ENCODE measurements at places on chromosomes 2 and 18. TPM values are rescaled to one million over a fixed set of nuclear protein-coding genes. Genes with fewer than 3 reads are reported as not detected.

The NEU4 gene
- total RNA-seq = 1.1 TPM

The GLI2 gene
- 1.3 TPM for total RNA-seq

The DNAJC5G gene
- total RNA-seq = 0.33 TPM

The PLGLB2 gene
- 2.5 TPM for total RNA-seq

The XDH gene
- 2.6 TPM for total RNA-seq

The NBAS gene
- 57.1 TPM for total RNA-seq

- no peak for DNase-seq
Measured at GRCh38 chr2:171436307-171436706, 2.3 kb downstream of the DCAF17 start.

GRCh38 chr2:8144785-8145184 lies 537.1 kb upstream of the ID2 start:
- no peak for DNase-seq

DNA sequence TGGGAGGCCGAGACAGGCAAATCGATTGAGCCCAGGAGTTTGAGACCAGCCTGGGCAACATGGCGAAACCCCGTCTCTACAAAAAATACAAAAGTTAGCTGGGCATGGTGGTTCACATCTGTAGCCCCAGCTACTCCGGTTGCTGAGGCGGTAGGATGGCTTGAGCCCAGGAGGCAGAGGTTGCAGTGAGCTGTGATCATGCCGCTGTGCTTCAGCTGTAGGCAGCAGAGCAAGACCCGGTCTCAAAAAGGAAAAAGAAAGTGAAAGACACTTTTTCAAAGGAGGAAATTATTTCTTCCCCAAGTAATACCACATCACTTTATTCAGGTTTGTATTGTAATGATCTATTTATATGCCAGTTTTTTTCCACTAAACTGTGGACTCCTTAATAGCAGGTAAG lies 35.7 kb upstream of the TAF4B start:
- DNase-seq = peak; percentile 10

- DNase-seq = no peak
Measured at GRCh38 chr2:20060106-20060505, 8.7 kb upstream of the LAPTM4A start.

GRCh38 chr18:3824101-3824500 lies 374.1 kb downstream of the TGIF1 start:
- no peak for DNase-seq

- no peak for DNase-seq
Measured at GRCh38 chr2:167332358-167332757, 444.1 kb downstream of the XIRP2 start.

GRCh38 chr2:191038741-191039140 lies 24.8 kb upstream of the STAT1 start:
- DNase-seq = peak; percentile 39

DNA sequence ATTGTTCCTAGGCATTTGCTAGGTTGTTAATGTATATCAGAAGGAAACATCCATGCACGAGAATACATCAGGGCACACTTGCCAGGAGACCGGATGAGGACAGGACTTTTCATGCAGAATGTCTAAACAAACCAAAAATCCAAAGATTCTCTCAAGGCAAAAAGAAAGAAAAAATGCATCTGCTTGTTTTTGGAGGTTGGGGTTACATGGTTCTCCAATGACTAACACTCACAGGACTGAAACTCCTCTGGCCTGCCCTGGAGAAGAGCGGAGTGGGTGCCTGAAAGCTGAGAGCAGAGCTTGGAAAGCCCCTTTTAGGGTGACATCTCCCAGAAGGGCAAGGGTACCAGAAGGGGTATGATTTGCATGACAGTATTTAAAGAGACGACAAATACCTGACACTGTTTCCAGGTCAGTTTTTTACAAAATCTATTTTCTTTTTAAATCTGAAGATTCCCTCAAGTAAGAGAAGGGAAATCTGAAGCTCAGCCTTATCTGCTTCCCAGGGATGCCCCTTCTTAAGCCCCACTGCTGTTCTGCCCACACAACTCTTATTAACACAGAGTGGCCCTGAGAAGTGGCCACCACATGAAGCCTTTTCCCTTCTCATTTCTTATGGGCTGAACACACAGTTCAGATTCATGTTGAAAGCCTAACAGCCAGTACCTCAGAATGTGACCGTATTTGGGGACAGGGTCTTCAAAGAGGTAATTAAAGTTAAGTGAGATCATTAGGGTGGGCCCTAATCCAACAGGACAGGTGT lies 216.4 kb downstream of the STK39 start:
- no peak for DNase-seq

GRCh38 chr2:30897539-30897938 lies 90.3 kb upstream of the CAPN13 start:
- DNase-seq = no peak

DNA sequence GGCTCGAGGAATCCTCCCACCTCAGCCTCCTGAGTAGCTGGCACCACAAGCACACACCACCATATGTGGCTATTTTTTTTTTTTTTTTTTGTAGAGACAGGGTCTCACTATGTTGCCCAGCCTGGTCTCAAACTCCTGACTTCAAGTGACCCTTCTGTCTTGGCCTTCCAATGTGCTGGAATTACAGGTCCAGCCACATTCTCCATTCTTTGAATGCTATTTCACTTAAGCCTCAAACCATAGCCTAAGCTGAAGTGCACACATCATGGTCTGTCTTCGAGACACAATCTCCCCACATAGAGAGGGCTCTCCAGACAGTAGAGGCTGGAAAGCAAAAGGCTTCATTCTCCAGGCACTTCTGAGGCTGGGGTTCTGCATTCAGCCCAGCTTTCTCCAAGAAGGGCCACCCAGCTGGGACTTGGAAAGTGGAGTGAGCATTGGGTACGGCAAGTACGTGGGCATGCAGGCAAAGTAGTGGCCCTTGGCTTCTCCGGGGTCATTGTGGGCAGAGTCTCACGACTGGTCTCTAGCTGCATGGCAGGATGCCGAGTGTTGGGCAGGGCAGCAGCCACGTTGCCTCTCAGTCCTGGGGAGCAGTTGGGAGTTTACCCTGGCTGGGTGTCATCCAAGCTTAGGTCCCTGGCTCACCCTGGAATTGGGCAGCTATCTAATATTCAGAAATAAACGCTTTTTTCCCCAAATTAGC lies 78.2 kb upstream of the SMAD7 start:
- no peak for DNase-seq

- no peak for DNase-seq
Measured at GRCh38 chr2:41344529-41344928, 703.3 kb upstream of the PKDCC start.

DNA sequence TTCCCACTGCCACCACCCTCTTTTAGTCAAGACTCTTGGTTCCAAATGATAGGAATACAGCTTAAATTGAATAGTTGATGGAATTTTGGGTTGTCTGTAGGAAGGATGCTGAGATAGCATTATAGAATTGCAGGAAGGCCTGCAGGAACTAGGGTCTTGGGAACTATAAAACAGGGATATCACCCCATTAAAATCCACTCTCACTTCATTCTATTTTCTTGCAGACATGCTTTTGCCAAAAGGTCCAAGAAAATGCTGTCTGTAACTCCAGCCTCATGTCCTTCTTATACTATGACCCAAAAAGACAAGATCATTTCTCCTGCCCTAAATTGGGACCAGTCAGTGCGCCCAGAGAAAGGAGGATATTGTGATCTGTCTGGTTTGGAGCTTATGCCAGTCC lies 89.1 kb downstream of the COMMD1 start:
- no peak for DNase-seq

DNA sequence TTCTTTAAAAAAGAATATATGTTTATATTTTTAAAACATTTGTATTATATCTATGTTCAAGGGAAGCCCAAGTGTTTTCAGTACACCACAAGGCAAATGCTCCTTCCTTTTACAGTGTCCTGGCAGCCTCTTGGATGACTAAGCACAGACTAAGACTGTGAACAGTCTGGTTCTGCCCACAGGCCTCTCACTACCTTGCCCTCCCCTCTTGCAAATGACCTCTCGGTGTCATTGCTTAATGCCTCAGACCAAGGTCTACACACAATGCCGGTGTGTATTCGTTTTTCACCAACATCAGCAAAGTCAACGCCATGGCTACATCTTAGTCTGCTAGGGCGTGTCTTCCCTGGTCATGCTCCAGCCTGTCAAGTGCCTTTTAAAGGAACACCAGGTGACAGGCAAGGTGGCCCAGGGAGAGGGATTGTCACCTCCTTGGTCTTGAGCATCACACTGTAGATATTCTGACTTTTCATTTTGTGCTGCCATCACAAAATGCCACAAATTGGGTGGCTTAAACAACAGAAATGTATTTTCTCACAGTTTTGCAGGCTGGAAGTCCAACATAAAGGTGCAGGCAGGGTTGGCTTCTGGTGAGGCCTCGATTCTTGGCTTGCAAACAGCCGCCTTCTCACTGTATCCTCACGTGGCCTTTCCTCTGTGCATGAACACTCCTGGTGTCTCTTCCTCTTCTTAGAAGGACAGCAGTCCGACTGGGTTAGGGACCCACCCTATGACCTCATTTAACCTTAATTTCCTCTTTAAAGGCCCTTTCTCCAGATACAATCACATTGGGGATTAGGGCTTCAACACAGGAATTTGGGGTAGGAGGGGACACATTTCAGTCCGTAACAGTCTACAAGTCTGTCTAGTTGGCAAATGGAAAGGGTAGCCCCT lies 266.5 kb downstream of the KLHL29 start:
- no peak for DNase-seq

DNA sequence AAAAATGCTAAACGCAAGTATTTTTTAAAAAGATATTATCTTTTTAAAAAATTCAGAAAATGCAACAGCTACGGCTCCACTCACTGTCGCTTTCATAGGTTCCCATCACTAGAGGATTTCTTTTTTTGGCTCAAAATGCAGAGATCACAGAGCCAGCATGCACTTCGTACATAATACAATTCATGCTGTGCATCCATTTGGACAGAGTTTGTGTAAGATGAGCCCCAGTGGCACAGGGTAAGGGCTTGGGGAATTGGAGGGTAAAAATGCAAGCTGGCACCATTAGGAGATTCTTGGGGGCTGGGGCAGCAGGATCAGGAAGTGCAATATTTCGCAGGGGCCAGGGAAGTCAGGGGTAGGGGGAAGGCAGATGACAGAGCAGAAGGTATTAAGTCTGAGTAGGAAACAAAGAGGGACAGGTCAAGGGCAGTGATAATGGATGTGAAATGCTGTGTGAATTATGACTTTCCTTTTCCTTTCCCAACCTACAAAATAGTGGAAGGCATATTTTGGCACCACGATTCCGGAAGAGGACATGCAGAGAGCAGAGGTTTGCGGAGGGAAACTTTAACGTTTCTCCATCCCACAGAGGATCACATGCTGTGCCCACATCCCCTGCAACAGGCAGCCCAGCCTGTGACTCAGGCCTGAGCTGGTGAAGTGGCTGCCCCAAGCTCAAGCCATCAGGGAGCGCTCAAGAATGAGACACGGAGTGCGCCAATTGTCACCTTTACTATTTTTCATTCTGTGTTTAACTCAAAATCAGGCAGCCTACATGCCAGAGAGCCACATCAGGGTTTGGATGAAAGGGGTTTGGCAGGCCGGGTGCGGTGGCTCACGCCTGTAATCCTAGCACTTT lies 4.7 kb downstream of the CAPG start:
- DNase-seq = peak; percentile 55

DNA sequence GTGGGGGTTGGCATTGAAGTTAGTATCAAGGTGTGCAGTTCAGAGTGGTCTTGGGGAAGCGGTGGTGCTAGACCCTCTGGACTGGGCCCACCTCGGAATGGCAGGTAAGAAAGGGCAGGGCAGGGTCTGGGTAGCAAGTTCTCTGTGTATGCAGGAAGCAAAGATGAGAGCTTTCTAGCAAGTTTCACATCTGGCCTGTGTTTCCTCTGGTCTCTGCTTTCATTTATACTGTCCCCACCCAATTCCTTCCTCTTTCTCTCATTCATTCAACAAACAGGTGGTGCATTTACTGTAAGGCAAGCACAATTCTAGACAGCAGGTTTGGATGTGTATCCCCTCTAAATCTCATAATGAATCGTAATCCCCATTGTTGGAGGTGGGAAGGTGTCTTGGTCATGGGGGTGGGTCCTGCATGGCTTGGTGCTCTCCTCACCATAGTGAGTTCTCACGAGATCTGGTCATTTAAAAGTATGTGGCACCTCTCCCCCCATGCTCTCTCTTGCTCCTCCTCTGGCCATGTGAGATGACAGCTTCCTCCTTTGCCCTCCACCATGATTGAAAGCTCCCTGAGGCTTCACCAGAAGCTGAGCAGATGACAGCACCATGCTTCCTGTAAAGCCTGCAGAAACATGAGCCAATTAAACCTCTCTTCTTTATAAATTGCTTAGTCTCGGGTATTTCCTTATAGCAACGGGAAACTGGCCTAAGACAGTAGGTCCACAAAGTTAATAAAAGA lies 51.8 kb downstream of the PKDCC start:
- DNase-seq = no peak

DNA sequence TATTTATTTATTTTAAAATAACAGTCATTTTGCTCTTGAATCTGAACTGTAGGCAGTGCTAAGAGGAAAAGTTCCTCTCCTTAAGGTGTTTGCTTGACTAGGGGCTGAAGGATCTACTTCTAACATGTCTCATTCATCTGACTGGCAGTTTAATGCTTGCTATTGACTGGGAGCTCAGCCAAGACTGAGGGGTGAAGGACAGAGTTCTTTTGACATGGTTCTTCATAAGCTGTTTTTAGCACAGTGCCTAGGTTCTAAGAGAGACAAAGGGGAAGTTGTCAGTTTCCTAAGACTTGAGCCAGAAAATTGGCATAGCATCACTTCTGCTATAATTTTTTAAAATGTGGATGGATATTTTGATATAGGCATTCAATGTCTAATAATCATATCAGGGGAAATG lies 73.0 kb downstream of the COMMD1 start:
- peak; percentile 78 for DNase-seq

- DNase-seq = no peak
Measured at GRCh38 chr2:207810200-207810788, 40.6 kb upstream of the FZD5 start.

- no peak for DNase-seq
Measured at GRCh38 chr18:63329431-63330145, 10.0 kb upstream of the BCL2 start.

DNA sequence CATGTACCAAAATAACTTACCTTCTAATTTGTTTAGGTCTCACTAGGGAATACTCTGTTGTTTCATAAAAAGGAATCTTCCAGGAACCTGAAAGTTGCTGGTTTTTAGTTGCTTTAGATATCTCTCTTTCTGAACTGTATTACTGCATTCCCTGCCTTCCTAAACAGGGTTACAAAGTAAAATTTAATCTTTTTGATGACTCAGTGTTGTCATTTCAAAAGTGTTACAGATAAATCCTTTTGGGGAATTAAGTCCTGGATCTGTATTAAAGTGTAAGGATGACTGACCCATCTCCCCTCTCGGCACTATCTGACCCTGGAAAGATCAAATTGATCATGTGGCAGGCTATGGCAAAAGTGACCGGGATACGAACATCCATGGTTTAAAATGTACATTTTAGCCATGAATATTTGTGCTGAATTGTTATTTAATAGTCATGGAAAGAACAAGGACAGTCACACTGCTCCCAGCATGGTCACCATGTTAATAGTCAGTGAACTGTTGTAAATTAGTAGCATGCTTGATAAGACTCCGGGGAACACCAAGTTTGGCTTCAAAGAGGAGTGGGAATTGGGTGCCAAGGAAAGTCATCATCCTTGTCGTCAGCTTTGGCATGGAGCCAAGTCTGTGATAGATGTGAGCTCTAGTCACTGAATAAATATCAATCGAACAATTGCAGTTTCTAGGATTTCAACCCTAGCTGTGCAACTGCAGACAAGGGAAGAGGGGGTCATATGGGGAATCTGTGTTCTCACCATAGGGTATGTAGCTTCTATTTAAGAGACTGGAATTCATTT lies 4.2 kb downstream of the PLEKHA3 start:
- peak; percentile 79 for DNase-seq

- DNase-seq = no peak
Measured at GRCh38 chr2:227813562-227814353, at the start of gene CCL20. Gene CCL20 (plus strand): TSS chr2:227813842. CDS start chr2:227813912, 70 bp downstream.

- DNase-seq = peak; percentile 73
Measured at GRCh38 chr2:46487667-46488335, 8.4 kb downstream of the TMEM247 start.
